Right lung (tissue), 10 donors: ENCODE measurements at places on chromosomes 2 and 18. TPM values are rescaled to one million over a fixed set of nuclear protein-coding genes. Genes with fewer than 3 reads are reported as not detected.

DNA sequence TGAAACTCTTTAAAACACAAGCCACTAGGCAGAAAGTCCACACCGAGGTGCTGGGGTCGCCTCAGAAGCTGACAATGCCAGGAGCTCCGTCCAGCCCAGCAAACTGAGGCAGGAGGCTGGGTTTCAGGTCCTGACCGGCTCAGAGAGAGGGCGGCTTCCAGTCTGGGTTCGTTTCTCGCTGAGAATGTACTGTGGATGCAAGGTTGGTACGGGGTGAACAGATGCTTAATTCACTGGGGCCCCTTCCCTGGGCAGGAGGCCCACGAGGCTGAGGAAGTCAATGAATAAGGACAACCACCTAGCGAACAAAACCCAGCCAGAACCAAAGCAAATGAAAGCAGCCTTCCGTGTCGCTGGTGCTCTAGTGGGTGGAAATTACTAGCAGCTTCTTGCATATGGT lies 142.0 kb downstream of the RTP5 start:
- DNase-seq = no peak

DNA sequence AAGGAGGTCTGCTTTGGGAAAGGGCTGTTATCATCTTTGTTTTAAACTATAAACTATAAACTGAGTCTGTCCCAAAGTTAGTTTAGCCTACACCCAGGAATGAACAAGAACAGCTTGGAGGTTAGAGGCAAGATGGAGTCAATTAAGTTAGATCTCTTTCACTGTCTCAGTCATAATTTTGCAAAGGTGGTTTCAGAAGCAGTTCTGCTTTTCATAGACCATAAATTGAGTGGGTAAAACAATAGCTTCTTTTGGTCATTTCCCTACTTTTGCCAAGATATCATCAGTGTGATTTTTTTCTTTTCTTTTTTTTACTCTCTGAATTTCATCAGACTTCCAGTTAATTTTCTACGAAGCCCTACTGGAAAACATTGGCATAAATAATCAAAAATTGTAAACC lies 117.0 kb downstream of the AP1S3 start:
- no peak for DNase-seq

DNA sequence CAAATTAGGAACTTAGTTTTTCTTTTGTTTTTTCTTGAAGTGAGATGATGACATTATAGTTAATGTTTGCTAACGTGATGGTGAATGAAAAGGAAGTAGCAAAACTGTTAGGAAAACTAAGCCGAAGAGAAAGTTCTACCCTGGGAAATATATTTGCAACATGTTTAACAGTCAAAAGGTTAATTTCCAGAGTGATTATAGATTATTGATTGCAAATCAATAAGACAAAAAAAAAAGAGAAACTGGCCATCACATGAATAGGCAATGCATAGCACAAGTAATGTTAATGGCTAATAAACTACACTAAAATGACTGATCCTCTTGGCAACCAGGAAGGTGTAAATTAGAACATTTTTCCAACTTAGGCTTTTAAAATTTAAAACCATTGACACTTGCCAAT lies 26.0 kb upstream of the AMMECR1L start:
- no peak for DNase-seq

ZAP70 gene
- polyA plus RNA-seq = 2.4 TPM

NEU2 gene
- polyA plus RNA-seq = not detected

GRCh38 chr2:154207288-154208047 lies 335.7 kb downstream of the GALNT13 start:
- no peak for DNase-seq

TFPI gene
- polyA plus RNA-seq = 181 TPM

DNA sequence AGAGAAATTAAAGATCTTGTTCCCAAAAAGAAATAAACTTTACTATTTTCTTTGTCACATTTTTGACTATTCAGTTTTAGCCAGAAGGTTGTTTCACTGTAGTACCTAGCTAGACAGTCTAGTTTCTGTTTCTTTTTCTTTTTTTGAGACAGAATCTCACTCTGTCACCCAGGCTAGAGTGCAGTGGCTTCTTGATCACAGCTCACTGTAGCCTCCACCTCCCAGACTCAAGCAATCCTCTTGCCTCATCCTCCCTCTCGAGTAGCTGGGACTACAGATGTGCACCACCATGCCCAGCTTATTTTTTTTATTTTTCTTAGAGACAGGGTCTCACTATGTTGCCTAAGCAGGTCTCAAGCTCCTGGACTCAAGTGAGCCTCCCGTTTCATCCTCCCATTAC lies 2.2 kb downstream of the RBM45 start:
- DNase-seq = no peak

CRYBA2 gene
- polyA plus RNA-seq = not detected
